ENCODE measurements at places on chromosomes 13 and 19. TPM values are rescaled to one million over a fixed set of nuclear protein-coding genes. Genes with fewer than 3 reads are reported as not detected.

DNA sequence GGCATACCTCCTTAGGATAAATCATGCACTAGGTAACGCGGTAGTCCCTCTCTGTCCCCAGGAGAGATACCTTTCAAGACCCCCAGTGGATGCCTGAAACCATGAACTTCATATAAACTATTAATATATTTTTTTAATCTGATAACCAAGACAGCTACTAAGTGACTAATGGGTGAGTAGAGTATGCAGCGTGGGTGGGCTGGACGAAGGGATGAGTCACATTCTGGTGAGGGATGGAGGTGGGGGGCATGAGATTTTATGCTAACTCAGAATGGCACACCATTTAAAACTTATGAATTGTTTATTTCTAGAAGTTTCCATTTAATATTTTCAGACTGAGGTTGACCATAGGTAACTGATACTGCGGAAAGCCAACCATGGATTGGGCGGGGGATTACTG lies 46.2 kb downstream of the CDK8 start:
- DNase-seq, result no peak

GRCh38 chr13:36453516-36453915 lies 21.2 kb downstream of the CCNA1 start:
- DNase-seq, result no peak

GRCh38 chr19:49331616-49332055 lies 3.6 kb upstream of the CD37 start:
- DNase-seq, result no peak

DNA sequence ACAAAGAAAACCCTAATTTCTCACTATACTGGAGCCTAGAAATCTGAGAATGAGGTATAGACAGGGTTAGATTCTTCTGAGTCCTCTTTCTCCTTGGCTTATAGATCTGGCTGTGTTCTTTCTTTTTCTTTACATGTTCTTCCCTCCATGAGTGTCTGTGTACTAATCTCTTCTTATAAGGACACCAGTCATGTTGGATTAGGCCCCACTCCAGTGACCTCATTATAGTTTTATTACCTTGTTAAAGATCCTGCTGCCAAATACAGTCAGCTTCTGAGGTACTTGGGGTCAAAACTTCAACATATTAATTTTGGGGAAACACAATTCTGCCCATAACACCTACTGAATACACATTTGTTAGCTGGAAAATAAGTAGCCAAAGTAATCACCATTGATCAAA lies 302.6 kb downstream of the PCDH9 start:
- DNase-seq, result no peak

GRCh38 chr19:42228641-42229040 lies 8.5 kb downstream of the ZNF526 start:
- DNase-seq, result no peak

DNA sequence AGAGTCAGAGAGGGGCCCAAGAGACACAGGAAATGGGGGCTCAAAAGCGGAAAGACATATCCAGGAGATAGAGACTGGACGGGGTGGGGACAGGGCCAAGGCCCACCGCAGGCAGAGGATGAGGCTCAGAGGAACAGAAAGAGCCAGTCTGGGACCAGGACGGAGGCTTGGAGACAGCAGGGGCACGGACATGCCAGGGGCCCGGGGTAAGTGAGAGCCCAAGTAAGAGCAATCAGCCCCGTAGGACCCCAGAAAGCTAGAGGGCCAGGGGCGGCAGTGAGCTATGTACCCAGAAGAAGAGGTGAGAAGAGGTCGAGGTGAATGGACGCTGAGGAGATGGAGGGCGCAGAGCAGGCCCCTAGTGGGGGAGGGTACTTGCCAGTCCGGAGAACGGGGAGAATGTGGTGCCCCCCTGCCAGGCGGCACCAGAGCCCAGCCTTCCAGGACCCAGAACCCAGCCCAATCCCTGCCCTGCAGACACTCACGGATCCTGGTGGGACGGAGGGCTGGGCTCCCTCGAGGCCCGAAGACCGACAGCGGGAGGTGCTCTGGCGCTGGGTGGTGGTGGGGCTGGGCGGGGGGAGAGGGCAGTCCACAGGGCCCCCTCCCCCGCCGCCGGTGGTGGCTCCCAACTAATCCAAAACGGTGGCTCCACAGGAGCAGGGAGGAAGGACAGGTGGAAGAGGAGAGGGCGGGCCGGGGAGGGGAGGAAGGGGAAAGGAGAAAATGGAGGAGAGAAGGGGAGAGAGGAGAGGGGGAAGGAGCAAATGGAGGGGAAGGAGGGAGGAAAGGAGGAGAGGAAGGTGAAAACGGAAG lies 1.0 kb downstream of the GRIK5 start:
- DNase-seq, result no peak

DNA sequence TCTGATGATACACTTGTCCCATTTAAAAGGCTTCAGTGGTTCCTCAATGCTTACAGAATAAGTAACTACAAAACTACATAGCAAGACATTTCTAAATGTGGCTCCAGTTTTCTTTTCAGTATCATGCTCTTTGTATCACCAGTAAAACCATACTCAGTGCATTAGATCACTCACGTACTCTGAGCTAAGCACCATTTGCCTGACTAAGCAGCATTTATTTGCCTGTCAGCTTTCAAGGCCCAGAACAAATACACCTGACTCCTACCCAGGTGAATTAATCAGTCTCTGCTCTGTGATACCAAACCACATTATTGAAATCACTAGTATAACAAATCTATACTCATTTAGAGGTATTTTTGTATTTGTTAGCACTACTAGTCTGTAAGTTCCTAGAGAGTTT lies 47.4 kb upstream of the PCDH20 start:
- DNase-seq, result no peak

- no peak for DNase-seq
These were observed 53.9 kb downstream of the OR10H4 start for GRCh38 chr19:16002406-16003384.

- DNase-seq, result no peak
These were observed 121.6 kb upstream of the SPRY2 start for GRCh38 chr13:80462567-80462966.

GRCh38 chr19:55101261-55101660 lies 16.2 kb downstream of the PPP1R12C start:
- DNase-seq, result no peak

GRCh38 chr19:5489551-5489950 lies 34.3 kb downstream of the ZNRF4 start:
- DNase-seq, result no peak

GRCh38 chr13:23468811-23469210 lies 35.3 kb upstream of the SACS start:
- no peak for DNase-seq

GRCh38 chr19:58252102-58252685 lies 23.5 kb downstream of the ZNF544 start:
- DNase-seq, result no peak

DNA sequence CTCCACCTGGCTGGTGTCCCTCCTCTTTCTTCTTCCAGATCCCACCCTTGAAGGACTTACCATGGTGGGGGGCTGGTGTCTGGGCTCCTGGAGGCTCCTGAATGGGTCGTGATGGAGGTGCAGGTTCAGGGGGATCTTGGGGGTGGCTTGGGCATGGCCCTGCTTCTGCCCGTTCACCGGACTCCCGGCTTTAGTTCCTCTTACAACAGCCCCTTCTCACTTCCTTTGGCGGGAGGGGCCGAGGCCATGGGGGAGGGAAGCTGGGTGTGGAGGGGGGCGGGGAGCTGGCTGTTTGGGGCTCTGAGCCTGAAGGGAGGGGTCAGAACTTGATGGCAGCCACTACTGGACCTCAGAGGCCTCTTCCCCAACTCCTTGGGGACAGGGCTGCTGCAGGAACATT lies at the start of gene MYO1F:
MYO1F (minus strand) TSS at position 196 of the 400 bp plus-strand sequence; CDS start at position 63, 133 bp downstream.
- no peak for DNase-seq

DNA sequence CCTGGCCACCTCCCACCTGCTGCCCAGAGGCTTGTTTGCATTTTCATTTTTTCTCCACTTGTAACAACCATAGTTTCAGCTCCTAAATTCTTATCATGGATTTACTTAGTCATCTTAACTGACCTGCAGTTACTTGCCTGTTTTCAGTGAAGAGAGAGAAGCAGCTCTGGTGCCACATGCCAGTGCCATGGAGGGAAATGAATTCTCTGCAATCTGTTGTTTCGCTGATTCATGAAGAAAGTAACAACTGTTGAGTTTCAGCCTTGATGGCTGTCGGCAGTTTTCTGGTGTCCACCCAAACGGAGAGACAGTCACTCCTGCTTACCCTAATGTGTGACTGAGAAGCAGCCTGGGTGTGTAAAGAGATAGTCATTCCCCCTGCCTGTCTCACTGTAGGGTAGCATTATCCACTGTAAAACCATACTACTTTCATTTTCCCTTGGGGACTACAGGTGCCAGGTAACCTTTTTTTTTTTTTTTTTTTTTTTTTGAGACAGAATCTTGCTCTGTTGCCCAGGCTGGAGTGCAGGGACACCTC lies 116.1 kb downstream of the DNAJC3 start:
- DNase-seq, result no peak

- no peak for DNase-seq
These were observed 57.2 kb downstream of the SOX1 start for GRCh38 chr13:112124141-112124540.

GRCh38 chr19:8392017-8392591 lies 1.9 kb downstream of the RAB11B start:
- DNase-seq, result no peak

DNA sequence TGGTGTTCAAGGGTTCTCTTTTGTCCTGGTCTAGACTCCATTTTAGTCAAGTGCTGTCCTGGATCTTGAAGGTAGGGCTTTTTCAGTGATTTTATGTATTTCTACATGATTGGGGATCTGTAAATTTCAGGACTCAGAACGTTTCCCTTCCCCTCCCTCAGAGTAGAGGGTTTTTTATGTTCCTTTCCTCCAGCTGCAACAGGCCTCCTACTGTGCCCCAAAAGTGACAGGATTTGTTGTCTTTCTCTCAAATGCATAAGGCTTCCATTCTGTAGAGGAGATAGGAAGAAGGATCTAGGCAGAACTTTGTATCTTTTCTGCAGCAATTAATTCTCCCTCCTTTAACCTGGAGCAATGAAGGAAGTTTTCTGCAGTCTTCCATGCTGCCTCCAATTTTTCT lies 251.3 kb downstream of the MAB21L1 start:
- no peak for DNase-seq

- no peak for DNase-seq
These were observed 1342.4 kb downstream of the EFNB2 start for GRCh38 chr13:105193026-105193425.

DNA sequence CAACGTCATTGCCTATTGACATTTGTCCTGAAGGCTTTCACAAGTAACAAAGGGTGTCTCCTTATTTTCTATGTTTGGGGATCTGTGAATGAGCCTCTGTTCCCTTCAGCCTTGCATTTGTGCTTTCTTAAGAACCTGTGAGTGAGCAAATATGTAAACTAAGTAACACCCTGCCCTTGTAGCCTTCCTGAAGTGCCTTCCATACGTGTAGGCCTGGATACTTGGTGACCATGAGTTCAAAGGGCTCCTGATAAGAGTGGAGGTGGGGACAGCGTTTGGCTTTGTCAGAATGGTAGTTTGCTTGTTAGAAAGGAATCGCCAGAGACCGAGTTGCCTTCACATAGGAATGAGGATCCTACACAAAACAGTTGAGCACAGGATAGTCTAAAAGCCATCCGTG lies 14.5 kb upstream of the CCDC97 start:
- no peak for DNase-seq

- DNase-seq, result no peak
These were observed 10.7 kb downstream of the CARM1 start for GRCh38 chr19:10882108-10882457.

- DNase-seq, result no peak
These were observed 3.0 kb upstream of the PRKD2 start for GRCh38 chr19:46719629-46720502.

DNA sequence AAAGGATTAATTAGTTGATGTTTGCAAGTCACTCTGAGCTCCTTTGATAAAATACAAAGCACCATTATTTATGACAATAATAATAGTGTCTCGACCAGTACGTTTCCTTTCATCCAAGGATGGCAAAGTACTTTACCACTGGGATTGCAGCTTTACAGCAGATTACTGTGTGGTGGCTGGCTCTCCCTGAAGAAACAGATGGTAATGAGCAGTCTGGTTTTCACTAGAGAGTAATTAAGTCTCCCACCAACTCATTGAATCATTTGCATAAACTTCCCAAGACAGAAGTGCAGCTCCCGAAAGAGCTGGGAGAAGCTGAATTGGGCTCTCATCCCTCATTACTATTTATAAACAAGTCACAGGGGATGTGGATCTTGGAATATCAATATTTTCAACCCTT lies 48.7 kb downstream of the KLF5 start:
- DNase-seq, result no peak

- no peak for DNase-seq
These were observed 290.4 kb downstream of the TSHZ3 start for GRCh38 chr19:31058676-31059340.

GRCh38 chr19:11225172-11225571 lies 14.2 kb upstream of the ANGPTL8 start:
- no peak for DNase-seq

AMER2 gene
- 0.57 TPM for total RNA-seq

ZNF665 gene
- 9.8 TPM for total RNA-seq

VAV1 gene
- not detected for total RNA-seq

RFXANK gene
- 92.0 TPM for total RNA-seq

CLEC17A gene
- not detected for total RNA-seq

ZNF729 gene
- total RNA-seq, result not detected

APOE gene
- total RNA-seq, result 290 TPM

CASP14 gene
- not detected for total RNA-seq

B3GLCT gene
- 28.8 TPM for total RNA-seq

MRPS12 gene
- total RNA-seq, result 22.3 TPM

EPS8L1 gene
- 375 TPM for total RNA-seq

GPR18 gene
- total RNA-seq, result not detected

CGB8 gene
- 0.29 TPM for total RNA-seq

Measured in mesothelial cell of epicardium (in vitro differentiated cells).